ENCODE measurements at places on chromosomes 2 and 18. TPM values are rescaled to one million over a fixed set of nuclear protein-coding genes. Genes with fewer than 3 reads are reported as not detected.

TBR1 gene
- total RNA-seq, result not detected

SCN1A gene
- 0.19 TPM for total RNA-seq

ITGB6 gene
- total RNA-seq, result 7.8 TPM

SIX3 gene
- total RNA-seq, result 0.68 TPM

NAT8 gene
- not detected for total RNA-seq
